ENCODE measurements at places on chromosomes 6 and 20.

DNA sequence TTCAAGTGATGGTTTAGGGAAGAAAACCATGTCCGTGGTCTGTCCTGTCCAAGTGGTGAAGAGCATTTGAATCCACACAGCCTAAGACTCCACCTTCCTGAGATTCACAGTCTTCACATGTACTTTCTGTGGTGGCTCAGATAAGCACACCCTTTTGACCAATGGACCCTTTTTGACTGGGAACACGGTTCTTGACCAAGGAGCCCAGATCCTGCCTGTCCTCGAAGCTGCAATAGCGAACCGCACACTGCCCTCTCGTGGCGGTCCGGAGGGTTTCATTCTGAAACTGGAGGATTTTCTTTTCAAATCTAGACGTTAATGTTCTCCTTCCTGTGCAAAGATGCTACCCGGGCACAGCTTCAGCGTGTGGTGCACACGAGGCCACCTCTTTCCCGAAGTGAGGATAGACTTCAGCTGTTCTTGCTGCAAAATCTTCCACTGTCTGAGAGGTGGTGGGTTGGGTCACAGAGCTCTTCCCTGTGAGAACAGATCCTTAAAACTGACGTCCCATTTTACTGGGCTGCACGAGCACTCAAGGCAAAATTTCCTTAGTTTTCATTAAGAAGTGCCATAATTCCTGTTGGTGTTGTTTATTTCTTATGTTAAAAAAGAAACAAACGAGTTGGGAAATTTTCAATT, 90.5 kb downstream of the SYNJ2 start:
- peak; percentile 63 for DNase-seq

DNA sequence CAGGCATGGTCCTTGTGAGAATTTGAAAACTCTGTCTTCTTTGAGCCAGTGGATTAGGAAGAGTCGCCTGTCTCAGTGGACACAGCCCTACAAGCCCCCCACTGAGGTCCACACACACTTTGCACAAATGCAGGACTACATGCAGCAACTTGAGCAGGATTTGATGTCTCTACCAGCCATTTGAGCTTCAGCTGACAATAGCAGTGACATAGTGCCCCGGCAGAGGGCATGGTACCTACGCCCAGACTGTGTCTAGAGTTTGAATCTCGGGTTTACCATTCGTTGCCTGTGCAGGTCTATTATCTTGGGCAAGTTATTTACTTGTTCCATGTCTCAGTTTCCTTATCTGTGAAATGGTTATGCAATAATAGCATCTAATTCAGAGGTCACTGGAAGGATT, 580.1 kb downstream of the TFAP2B start:
- DNase-seq: no peak

- no peak for DNase-seq
Observed at GRCh38 chr6:41370488-41371111, 35.2 kb downstream of the NCR2 start.

DNA sequence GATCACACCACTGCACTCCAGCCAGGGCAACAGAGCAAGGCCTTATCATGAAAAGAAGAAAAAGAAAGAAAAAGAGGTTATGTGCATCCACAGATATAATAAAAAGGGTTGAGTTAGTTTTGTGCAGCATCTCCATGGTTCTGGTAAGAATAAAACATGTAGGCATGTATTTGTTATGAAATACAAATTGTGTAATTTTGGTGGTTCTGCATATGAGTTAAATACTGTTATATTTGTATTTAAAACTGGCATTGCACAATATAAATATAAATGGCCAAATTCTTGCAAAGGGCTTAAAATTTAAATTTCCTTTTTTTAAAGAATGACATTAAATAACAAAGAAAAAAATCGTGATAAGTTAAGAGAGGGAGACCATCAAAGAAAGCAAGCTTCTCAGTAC, 159.1 kb upstream of the PREP start:
- no peak for DNase-seq

- no peak for DNase-seq
Observed at GRCh38 chr6:81979329-81979728, 226.8 kb upstream of the TENT5A start.

GRCh38 chr6:132673376-132674094, 14.6 kb upstream of the TAAR1 start:
- no peak for DNase-seq

GRCh38 chr20:48904566-48905296, 16.8 kb upstream of the ARFGEF2 start:
- peak; percentile 8 for DNase-seq

GRCh38 chr6:75024828-75025227, 181.0 kb downstream of the COL12A1 start:
- DNase-seq: no peak

GRCh38 chr6:24864343-24864742, 65.6 kb upstream of the ARMH2 start:
- no peak for DNase-seq

- no peak for DNase-seq
Observed at GRCh38 chr6:47145212-47145611, 103.1 kb upstream of the ADGRF1 start.

- no peak for DNase-seq
Observed at GRCh38 chr6:83615025-83615999, 93.6 kb downstream of the SNAP91 start.

DNA sequence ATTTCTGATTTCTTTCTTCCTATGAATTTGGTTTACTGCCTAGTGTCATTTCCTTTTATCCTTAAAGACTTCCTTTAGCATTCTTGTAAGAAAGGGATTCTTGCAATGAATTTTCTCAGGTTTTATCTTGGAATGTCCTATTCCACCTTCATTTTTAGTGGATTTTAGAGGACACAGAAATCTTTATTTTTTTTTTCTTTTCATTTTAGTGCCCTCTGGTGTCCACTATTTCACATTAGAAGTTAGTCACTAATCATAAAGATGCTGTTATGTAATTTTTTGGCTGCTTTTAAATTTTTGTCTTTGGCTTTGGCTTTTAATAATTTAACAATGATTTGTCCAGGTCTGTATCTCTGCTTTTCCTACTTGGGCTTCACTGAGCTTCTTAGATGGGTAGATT, 28.1 kb downstream of the LMBRD1 start:
- DNase-seq: no peak

DNA sequence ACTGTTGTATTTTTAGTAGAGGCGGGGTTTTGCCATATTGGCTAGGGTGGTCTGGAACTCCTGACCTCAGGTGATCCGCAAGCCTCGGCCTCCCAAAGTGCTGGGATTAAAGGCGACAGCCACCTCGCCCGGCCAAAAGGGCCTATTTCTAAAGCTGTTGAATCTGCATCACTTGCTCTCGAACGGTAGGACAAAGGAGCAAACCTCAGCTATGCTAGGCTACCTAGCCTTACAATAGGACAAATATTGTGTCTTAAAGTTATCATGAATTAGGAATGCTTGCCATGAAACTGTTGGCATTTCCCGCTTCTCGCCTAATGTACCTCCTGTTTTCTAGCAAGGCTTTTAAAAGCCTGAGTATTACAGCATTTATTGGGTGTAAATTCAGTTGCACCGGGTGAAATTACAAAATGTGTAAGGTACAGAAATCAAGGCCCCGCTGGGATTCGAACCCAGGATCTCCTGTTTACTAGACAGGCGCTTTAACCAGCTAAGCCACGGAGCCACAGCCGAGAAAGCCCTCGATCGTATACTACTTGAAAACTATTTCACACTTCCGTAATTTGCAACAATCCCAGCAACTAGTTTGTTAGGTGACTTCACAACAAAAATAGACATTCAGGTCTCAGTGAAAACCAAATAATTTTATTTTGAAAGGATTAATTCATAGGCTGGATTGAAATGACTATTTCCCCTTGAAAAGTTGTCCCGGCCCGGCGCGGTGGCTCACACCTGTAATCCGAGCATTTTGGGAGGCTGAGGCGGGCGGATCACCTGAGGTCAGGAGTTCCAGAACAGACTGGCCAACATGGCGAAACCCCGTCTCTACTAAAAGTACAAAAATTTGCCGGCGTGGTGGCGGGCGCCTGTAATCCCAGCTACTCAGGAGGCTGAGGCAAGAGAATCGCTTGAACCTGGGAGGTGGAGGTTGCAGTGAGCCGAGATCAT, 211.6 kb upstream of the ZNF184 start:
- DNase-seq: no peak

- no peak for DNase-seq
Observed at GRCh38 chr20:32685541-32686529, 12.1 kb upstream of the C20orf203 start.

GRCh38 chr6:11212664-11213063, 19.8 kb downstream of the NEDD9 start:
- DNase-seq: no peak

DNA sequence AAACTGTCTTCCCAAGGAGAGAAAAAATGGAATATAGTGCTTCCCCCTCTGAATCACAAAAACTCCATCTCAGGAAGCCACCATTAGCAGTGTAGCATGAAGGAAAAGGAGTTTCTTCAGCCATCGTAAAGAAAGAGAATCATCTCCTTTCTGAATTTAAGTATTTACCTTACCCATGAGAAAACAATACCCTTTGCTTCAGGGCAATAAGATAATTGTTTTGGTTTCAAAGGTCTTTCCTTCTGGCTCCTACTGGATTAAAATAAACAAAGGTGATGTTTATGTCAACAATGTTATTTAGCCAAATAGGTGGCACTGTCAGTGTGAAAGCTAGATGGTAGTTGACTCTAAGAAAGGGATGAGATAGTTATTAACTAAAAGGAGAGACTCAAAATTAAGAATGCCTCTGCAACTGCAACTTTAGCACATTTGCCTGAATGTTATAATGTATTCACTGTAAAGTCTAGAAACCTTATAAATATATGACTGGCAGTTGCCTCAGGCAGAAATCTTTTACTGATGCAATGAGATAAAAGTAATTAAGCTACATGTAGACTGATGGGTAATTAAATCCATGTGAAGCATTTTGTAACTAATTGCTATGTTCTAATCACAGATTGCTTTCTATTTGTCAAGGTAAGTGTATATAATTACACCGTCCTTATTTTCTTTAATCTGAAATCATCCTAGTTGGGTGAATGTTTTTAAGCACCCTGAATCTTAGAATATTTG, 399.0 kb downstream of the CDKAL1 start:
- no peak for DNase-seq

GRCh38 chr6:8170245-8170644, 67.9 kb upstream of the EEF1E1 start:
- DNase-seq: no peak

DNA sequence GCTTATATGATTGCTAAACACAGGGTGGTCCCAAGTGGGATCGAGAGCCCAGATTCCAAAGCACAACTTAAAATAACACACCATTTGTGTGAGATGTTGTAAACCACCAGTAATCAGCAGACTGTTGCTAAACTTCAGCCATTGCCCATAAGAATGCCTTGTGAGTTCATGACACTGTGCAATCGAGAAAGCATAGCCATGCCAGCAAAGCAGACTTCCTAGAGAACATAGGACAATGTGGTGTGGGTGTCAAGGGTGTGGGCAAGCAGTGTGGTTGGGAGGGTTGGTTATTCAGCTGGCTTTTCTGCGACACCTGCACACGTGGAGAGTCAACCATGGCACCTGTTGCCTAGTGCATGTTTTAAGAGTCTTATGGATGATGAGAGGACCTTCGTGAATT, 16.1 kb upstream of the CALHM6 start:
- no peak for DNase-seq

DNA sequence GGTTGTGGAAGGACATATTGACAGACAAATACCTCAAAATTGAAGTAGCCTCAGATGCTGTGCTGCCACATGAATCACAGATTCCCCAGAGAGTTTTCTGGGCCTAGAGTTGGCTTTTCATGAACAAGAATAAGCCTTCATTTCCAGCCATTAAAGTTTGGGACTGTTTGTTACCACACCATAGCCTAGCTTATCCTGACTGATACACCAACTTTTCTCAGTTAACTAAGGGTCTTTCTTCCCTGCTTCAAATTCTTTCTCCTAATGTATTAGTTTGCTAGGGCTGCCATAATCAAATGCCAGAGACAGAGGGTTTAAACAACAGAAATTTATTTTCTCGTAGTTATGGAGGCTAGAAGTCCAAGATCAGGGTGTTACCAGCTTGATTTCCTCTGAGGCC, 237.4 kb upstream of the ZFP64 start:
- no peak for DNase-seq

DNA sequence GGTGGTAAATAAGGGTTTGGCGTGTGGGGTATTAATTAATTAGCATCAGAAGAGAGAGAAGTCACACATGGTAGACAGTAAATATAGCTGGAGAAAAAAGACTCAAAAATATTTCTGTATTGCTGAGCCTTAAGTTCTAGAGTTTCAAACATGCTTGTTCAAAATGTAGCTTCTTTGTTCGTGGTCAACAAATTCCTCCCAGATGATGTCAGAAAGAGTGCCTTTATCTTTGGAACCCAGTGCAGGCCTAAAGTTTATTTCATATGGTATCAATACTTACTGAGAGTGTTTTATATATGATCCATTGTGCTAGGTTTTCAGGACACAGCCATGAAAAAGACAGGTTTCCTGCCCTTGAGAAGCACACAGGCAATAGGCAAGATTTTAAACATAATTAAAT, 18.3 kb downstream of the MARCKS start:
- no peak for DNase-seq

DNA sequence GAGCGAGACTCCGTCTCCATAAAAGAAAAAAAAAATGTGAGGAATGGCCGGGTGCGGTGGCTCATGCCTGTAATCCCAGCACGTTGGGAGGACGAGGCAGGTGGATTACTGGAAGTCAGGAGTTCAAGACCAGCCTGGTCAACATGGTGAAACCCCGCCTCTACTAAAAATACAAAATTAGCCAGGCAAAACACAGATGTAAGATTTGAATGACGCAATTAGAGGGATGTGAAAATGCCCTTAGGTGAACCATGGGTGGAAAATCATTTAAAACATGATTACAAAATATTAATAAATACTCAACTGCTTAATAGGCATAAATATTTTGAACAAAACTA, 20.9 kb downstream of the COL9A3 start:
- no peak for DNase-seq

GRCh38 chr6:101445527-101445926, 52.0 kb downstream of the GRIK2 start:
- DNase-seq: no peak

- no peak for DNase-seq
Observed at GRCh38 chr6:39849764-39850163, 57.6 kb downstream of the DAAM2 start.

- no peak for DNase-seq
Observed at GRCh38 chr6:5854899-5855298, 151.8 kb downstream of the NRN1 start.

DNA sequence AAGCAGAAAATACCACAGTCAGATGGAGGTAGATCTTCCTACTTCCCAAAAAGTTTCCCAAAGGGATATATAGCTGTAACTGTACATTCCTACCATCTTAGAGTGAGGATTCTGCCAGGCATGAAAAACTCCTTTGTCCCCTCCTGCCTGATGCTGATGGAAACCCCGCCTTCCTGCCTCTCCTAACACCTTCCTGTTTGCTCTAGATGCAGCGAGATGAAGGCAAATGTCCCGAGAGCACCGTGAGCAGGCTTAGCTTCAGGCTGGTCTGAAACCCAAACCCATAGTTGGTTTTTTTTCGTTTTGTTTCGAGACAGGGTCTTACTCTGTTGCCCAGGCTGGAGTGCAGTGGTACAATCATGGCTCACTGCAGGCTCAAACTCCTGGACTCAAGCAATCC, 55.6 kb downstream of the MYB start:
- no peak for DNase-seq

Data from hypothalamus (tissue), 51 donors.